ENCODE measurements at places on chromosomes 11 and 22. TPM values are rescaled to one million over a fixed set of nuclear protein-coding genes. Genes with fewer than 3 reads are reported as not detected.

The ANKK1 gene
- not detected for total RNA-seq

The HBG2 gene
- total RNA-seq = not detected

The NAALAD2 gene
- not detected for total RNA-seq

The BTBD18 gene
- not detected for total RNA-seq

The SSH3 gene
- total RNA-seq = 52.4 TPM

The SELENOH gene
- 353 TPM for total RNA-seq

The OR4C45 gene
- total RNA-seq = not detected

The UBQLN3 gene
- total RNA-seq = not detected

The MPZL3 gene
- 7.0 TPM for total RNA-seq

The PATE4 gene
- total RNA-seq = not detected

The SOX6 gene
- total RNA-seq = not detected

The PHF5A gene
- 76.5 TPM for total RNA-seq

The CATSPERZ gene
- 11.2 TPM for total RNA-seq

The PRRG4 gene
- 12.9 TPM for total RNA-seq

The CLCF1 gene
- total RNA-seq = 48.3 TPM

The SCUBE2 gene
- 0.18 TPM for total RNA-seq

The PDE2A gene
- total RNA-seq = 2.6 TPM

DNA sequence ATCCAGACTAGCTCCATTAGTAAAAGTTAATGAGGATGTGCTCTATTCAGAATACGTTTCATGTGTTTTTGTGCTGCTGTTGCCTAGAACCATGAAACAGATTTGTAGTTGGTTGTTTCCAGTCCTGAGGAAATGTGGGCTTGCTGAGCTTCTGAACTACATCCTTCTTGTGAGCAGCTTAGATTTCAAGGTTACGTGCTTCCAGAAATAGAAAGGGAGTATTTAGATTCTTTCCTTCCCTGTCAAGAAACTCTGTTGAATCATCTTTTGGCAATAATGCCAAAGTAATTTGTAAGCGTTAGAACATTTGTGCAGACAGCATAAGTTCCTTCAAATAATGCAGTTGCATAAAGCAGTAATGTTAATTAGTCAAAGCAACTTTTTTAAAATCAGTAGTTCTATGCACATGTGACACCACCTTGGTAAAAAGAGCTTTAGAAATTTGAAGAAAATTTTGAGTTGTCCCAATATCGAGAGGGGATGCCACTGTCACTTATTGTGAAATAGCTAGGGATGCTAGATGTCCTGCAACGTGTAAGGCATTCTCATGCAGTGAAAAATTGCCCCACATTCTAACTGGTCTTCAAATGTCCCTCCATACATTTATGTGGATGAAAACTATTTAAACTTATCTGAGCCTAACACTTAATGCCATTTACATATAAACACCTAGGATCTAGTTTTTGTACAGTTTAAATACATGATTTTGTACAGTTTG, 169.6 kb downstream of the ETS1 start:
- peak; percentile 78 for DNase-seq

- DNase-seq = peak; percentile 38
Observed at GRCh38 chr11:95922099-95922498, 1.8 kb downstream of the MTMR2 start.

GRCh38 chr11:4677948-4678347, 19.7 kb downstream of the OR51E2 start:
- no peak for DNase-seq

GRCh38 chr11:134574947-134575346, 162.9 kb upstream of the B3GAT1 start:
- DNase-seq = no peak

GRCh38 chr22:22547692-22548300, 11.3 kb downstream of the PRAME start:
- DNase-seq = no peak

DNA sequence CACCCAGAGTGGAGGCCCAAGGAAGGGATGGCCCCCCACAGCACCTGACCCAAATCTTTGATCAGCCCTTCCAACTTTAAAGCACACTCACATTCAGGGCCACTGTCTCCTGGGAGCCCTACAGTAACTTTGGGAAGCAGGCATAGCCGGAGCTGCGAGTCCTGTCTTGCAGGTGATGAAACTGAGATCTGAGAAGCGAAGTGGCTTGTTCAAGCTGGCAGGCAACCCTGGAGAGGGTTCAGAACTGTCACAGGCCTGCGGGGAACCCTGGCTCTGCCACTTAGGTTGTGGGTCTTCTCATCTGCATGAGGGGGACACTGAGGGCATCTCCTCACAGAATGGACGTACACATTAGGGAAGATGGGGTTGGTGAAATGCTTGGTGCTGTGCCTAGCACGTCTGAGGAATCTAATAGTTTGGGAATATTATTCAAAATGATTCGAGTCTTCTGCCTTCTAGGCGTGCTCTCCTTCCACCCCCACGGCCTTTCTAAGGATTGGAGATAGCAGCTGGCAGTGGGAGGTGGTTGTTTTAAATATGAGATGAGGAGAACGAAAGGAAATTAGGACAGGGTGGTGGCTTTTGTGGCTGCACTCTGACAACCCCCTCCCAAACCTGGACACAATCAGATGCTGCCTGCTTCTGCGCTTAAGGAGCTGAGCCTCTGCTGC, 18.8 kb upstream of the SUN2 start:
- DNase-seq = no peak

- no peak for DNase-seq
Observed at GRCh38 chr11:127643268-127644058, 642.9 kb upstream of the KIRREL3 start.

DNA sequence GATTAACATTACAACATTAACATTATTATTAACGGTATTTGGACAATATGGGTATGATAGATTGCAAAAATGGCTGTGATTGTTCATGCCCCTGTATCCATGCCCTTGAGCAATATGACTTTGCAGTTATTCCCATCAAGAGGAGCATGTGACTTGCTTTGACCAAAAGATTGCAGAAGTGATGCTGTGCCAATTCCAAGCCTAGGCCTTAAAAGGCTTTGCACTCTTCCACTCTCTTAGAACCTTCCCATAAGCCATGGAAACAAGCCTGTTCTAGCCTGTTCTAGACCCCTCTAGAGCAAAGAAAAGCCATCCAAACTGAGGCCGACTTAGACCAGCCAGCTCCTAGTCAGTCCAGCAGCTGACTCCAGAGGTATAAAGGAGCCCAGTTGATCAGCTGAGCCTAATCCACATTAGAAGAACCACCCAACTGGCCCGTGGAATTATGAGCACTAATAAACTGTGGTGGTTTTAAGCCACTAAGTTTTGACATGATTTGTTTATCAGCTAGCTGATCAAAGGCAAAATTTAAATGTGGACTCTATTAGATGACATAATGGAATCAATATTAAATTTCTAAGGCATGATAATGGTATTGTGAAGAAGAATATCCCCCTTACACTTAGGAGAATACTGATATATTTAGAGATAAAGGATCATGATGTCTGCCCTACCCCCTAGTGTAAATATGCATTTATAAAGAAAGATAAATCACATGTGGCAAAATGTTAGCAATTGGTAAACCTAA, 28.6 kb downstream of the RAB30 start:
- DNase-seq = no peak

DNA sequence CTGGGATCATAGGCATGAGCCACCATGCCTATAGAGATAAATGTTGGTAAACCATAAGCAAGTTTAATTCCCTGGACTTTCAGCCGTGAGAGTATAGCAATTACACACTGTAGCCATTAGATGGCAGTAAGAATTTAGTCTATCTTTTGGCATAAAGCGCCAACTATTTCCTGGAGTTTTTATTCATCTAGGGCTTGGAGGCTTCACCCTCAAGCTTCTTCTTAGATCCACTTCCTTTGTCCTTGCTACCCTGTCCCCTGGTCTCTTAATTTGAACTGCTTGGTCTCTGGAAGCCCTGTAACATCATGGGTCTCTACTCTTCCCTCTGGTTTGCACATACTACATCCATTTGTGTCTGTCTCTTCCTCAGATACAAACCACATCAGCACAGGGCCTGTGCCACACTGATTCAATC, 38.2 kb downstream of the OR10A6 start:
- peak; percentile 81 for DNase-seq

DNA sequence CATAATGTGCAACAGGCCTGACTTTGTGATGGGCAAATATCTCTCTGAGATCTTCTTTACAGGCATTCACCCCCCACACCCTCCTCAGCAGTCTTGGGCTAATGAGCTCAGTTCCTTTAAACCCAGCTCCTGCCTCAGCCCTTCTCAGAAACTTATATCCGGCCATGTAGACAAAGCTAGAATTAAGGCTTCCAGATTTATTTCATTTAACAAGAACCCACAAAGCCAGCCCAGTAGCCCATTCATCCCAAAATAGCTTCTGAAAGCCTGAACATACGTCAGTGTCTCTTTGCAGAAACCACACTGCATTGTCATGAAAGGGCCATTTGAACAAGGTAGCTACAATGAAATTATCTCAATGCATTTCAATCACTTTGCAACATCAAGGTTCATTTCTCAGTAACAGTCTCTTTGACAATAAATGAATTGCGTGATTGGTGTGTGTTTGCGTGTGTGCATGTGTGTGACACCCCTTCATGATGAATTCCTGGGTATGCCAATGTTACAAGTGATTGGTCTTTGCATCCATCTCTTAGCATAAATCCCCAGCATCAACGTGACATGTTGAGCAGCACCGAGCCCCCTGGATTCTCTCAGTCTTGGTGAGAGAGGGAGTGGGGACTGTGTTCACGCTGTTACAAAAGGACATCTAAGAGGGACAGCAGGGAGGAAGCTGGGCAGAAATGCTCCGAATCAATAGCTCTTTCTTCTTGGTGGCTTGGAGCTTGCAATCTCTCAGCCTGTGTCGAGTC, 299.6 kb downstream of the KIRREL3 start:
- no peak for DNase-seq

DNA sequence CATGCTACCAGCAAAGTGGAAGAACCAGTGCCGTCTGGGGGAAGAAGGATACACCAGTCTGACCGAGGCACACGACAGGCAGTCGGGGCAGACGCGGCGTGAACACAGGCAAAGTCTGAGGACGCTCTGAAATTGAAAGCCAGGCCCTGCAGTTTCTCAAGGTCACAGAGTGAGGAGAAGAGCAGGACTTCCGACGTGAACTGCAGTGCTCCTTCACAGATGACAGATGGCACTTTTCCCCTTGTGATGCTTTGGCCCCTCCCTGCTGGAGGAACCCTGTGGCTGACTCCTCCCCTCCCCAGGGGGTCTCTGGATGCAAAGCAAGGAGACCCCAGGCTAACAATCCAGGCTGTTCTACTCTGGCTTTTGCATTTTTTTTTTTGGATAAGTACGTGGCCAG, 19.6 kb upstream of the JAM3 start:
- no peak for DNase-seq

- DNase-seq = no peak
Observed at GRCh38 chr11:129631201-129631600, 184.4 kb upstream of the TMEM45B start.

DNA sequence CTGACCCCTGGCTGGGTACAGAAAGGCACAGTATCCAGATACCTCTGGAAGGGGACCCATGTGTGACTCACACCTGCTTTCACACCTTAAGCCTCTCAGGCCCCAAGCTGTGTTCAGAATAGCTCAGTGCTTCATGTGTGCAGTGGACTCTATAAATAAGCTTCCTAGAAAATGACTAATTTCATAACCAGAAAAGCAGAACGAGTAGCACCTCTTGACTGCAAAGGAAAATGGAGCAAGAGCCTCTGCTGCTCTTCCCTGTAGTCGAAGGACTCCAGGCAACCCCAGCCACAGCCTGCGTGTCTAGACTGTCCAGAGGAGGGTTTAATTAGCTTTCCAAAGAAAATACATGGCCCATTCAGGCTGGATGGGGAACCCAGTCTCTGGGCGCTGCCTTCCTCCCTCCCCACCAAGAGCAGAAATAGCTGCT, 23.1 kb downstream of the PTPN5 start:
- no peak for DNase-seq

DNA sequence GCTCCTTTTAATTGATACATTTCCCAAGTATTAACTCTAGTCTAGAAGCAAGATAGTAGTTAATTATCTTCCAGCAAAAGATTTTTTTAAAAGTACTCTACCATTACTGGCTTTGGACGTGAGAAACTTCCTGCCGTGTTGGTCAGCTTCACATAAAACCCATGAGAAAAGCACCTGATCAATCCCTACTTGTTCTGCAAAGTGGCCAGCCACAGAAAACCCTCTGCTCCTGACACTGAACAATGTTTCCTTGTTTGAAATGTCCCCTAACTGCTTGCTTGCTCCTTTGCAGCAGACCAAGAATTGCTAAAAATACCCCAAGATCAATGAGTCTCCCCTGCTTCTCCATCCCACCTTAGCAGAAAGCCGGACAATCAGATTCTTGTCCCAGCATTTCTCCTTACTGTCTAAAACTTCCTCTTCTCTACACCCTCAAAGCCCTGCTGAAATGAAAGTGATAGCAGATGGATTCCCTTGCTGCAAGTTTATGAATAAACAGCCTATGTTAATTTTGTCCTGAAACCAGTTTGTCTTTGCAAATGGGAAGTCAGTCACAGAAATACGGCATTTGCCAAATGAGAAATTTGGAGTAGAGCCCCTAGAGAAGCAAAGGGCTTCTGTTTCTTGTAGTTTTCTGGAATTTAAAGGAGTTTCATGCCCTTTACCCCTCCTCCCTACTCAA, 207.1 kb upstream of the ARHGAP20 start:
- no peak for DNase-seq

DNA sequence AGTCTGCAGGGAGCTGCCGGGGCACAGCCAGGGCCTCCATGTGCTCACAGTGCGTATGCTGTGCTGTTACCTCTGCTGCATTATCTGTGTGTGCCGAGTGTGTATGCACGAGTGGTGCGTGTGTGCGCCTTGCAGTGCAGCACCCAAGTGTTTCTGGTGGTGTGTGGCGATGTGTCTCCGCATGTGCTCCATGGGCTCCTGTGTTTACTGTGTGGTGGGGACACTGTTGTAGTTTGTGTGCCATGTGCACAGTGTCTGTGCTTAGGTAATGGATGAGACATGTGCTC, 31.4 kb downstream of the KCNC1 start:
- DNase-seq = no peak

- no peak for DNase-seq
Observed at GRCh38 chr11:92104349-92104748, 120.3 kb upstream of the FAT3 start.

DNA sequence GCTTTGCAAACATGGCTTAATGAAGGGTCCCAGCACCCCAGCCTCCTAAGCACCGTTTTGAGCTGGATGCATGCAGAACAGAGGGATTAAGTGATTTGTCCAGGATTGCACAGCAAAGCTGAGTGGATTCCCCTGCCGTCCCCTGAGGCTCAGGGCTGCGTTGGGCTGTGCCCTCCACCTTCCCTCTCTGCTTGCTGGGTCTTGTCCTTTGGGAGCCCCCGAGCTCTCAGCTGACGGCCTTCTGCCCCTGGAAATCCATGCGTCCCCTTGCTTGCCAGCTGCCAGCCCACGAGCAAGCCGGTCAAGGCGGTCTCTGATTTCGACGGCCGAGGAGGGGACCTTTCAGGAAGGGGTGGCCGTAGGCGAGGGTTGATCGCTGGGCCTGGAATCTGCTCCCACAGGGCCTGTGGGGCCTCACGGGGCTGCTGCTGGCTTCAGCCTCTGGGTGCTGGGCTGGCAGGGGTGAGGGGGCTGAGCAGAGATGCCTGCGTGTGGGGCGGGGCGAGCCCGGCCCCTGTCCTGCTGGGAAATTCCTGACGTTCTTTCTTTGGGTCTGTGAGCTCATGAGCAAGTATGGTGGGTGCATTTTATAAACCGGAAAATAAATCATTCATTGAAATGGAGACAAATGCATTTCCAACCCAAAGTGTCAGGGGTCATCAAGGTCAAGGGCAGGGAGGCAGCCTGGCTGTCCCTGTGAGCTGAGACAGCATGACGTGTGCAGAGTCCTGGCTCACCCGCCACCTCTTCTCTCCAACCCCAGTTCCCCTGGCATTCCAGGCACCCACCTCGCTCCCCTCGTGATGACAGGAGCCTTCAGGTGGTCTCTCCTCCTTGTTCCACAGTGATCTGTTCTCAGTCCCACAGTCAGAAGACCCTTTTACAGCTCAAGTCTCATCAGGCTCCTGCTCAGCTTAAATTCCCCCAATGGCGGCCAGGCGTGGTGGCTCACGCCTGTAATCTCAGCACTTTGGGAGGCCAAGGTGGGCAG, 28.1 kb downstream of the FGF4 start:
- no peak for DNase-seq
